Neural progenitor cell (in vitro differentiated cells): ENCODE measurements at places on chromosomes 6 and 20.

DNA sequence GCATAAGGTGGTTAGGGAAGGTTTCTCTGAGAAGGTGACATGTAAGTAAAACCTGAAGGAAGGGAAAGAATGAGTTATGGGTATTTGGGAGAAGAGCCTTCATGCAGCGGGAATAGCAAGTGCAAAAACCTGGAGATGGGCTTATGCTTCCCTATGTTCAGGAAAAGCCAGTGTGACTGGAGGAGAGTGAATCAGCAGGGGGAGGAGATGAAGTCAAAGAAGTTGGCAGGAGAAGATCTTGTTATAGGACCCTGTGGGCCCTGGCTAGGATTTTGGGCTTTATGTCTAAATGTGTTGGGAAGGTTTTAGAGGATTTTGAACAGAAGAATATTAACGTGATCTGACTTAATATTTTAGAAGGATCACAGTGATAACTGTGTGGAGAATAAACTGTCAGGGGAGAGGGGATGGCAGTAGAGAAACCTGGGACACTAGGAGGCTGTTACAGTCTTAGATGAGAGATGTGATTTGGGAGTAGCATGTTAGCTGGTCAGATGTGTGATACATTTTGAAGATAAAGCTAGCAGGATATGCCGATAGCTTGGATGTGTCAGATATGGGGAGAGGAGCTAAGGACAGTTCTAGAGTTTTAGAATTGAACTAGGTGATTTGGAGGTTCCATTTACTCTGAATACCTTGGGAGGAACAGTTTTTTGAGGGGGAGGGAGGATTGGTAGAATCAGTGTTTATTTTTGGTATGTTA is 41.0 kb downstream of the PHF3 start:
- DNase-seq: no peak

DNA sequence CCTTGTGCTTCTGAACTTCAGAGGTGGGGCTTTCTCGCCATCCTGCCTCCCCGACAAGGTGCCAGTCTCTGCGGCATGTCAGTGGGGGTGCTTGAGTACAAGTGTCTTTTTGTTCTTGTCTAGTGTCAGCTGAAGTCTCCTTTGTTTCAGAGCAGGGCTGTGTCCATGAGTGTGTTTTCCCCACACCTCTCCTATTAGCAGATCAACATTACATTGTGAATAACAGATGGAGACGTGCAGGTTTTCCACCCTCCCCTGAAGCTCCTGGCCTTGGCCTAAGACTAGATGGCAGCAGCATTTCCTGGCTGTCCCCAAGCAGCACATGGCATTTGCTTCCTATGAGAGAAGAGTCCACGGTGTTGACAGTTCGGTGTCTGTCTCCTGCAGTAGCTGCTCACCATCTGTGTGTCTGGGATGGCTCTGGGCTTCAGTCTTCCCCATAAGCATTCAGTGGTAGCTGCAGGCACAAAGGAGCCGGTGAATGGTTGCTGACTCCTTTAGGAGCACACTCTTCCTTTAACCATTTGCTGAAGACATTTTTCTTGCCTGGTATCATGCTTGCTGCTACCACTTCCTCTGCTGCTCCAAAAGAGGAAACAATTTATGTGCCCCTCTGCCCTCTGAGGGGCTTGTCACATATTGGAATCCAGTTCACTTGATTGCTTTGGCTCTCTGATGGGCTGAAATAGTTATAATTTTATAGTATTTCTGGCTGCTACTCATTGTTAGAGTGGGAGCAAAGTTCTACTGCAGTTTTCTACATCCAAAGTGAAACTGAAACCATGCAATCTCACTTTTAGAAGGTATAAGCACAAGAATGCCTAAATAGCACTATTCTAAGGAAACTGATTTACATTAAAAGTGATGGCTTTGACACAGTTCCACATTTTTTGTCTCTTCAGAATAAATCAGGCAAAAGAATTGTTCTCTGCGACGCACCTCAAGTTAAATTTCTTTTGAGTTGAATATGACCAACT is 913.0 kb downstream of the C6orf118 start:
- peak; percentile 15 for DNase-seq

GRCh38 chr20:33554914-33555420 is 65.1 kb downstream of the CBFA2T2 start:
- DNase-seq: peak; percentile 33

- no peak for DNase-seq
Measured at GRCh38 chr20:9699181-9699580, 139.7 kb downstream of the PAK5 start.

- peak; percentile 64 for DNase-seq
Measured at GRCh38 chr20:21397341-21398108, at the start of gene NKX2-4. TSS of gene NKX2-4 (minus strand) at chr20:21397526. CDS start at chr20:21397399, 127 bp downstream.

GRCh38 chr20:17525650-17526049 is 5.5 kb downstream of the BFSP1 start:
- DNase-seq: peak; percentile 57

GRCh38 chr6:108941859-108942258 is 93.6 kb downstream of the ARMC2 start:
- no peak for DNase-seq

DNA sequence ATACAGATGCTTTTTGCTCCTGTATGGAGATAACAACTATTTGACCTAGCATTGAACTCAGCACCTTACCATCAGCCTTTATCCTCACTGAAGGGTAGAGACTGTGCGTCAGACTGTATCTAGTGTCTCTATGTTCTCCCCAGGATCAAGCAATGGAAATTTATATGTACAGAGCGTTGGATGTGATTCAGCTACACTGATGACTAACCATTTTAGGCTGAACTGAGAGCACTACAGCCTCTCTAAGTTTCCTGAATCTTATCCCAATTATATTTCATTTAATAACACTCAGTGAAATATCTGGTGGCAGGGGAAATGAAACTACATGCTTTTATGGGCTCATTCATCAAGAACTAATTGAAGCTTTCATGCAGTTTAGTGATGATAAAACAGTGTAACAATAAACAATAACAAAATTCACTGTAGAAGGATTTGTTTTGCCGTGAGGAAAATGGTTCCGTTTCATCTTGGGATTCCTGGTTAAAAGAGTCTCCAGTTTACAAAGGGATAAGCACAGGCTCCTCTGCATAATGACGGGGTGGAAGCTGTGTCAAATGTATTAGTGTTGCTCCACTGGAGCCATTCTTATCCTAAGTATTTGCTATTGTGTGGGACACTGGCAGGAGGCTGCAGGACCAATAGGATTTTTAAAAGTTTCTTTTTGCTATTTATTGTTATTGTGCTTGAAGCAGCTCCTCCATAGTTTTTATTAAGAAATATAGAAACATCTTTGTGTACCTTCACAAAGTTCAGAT is 567.6 kb upstream of the MMS22L start:
- DNase-seq: peak; percentile 92
